ENCODE measurements at places on chromosomes 4 and X.

DNA sequence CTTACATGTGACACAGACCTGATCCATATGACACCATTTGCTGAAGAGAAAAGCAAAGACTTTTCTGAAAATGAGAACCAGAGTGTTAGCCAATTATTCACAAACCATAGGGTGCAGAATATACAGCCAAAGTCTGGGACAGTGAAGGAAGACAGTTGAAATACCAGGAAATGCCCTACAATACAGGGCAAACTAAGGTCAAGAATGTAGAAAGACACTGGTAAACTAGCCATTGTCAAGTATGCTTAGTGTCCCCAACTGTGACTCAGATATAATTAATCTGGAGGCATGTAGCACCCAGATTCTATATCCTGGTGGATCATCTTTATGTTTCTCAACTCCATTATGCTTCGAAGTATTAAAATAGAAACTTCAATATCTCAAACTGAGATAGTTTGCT, 200.9 kb upstream of the FSTL5 start:
- DNase-seq = no peak

GRCh38 chr4:112982680-112983079, 66.8 kb upstream of the ANK2 start:
- DNase-seq = no peak

GRCh38 chr4:181301735-181302710, 941.2 kb upstream of the TENM3 start:
- DNase-seq = peak; percentile 4

- no peak for DNase-seq
Observed at GRCh38 chr4:153189016-153189801, 15.0 kb upstream of the TRIM2 start.

DNA sequence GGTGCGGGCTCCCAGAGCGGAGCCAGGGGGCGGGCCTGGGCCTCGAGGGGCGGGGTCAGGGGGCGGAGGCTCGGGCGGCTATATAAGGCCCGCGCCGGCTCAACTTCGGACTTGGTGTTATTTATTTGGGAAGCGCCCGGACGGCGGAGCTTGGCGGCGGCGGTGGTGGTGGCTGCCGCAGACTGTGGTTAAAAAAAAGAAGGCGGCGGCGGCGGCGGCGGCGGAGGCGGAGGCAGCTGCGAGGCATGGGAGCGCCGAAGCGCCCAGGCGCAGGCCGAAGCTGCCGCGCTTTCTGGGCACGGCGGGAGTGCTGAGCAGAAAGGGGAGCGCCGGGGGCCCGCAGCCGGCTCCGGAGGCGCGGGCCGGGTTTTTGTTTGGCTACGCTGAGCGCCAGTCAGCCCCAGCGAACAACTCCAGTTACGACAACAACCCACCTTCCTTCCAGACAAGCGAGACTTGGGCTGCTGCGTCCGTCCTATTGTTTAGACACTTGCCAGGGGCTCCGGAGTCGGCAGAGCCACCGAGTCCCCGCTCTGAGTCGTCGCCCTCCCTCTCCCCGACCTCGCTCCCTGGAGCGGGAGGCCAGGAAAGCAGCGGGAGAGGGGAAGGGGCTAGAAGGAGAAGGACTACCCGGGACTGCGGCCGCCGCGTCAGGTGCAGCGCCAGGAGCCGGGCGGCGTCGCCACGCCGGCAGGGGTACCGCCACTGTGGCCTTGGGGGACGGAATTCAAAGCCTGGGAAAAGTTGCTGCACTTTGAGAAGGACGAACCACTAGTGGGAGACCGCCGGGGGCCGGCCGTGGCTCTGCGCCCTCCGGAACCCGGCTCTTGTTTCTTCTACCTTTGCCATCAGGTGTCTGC, at the start of gene SLIT2:
Gene SLIT2, plus strand, starts transcription at position 110 of the 860 bp plus-strand sequence. CDS start 1,911 bp downstream, outside the sequence.
- no peak for DNase-seq
